Omental fat pad (tissue), 4 donors: ENCODE measurements at places on chromosomes 6 and 20. TPM values are rescaled to one million over a fixed set of nuclear protein-coding genes. Genes with fewer than 3 reads are reported as not detected.

DNA sequence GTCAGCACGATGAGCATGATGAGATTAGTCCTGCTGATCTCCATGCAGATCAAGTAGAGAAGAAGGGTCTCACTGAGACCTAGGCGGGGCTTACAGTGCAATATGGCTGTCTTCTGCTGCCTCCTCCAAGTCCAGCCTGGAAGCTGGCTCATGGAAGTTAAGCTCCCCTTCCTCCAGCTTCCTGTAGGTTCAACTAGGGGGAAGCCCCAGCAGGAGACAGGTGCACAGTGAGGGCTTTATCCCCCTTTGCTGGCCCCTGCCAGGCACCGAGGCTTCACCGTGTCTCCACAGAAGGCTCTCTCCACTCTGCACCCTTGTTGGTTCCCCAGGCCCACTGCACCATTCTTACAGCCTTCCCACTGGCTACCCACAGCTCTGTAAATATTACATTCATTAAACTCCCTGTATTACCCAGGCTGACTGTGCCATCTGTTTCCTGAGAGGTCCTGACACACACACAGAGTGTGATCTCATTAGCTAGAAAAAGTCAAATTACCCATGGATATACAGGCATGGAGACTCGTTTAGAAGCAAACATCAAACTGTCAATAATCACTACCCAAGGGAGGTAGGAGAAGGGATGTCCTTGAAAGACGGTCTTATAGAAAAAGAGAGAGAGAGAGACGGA lies 90.4 kb downstream of the SLC2A10 start:
- no peak for DNase-seq

DNA sequence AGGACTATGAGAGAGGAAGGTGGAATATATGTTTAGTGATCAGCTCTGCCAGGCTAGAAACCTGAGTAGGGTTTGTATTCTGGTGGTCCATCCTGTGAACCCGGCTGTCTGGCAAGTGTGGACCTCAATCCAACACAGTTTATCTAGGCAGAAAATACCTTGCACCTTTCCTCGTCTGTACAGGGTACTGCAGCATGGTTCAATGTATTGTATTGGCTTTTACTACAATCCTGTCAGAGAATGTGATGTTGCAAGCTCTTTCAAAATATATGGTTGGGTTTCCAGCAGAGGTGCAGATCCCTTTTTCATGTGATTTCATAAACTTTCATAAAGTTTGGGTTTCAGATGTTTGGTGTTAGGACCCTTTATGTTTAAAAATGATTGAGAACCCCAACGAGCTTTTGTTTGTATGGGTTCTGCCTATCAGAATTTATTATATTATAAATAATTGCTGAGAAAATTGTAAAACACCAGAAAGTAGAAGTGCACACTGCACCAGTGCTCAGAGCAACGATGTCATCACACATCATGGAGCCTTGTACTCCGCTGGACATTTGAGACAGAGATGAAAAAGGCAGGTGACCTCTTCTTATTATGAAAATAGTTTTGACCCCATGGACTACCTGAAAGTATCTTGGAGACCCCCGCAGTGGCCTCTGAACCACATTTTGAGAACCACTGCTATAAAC lies 106.6 kb downstream of the RTN4IP1 start:
- no peak for DNase-seq

- DNase-seq = no peak
Measured at GRCh38 chr20:3932681-3933080, 43.5 kb downstream of the PANK2 start.

- no peak for DNase-seq
Measured at GRCh38 chr6:21213492-21213891, 380.1 kb upstream of the SOX4 start.

DNA sequence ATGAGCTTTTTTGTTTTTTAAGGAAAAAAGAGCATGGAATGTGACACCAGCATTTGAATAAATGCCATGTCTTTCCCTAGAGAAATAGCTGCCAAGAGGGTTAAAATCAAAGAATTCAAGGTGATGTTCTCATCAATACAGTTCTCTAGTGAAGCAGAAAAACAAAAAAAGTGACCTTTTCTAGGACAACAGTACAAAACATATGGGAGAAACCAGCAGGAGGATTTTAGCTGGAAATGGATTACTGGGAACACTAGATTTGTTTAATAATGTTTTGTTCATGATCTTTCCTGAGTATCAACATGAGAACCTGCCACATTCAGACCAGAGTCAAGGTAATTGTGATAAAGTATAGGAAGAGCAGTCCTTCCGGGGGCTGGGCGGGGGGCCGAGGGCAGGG lies 372.2 kb downstream of the LMBRD1 start:
- no peak for DNase-seq

- DNase-seq = no peak
Measured at GRCh38 chr6:169972736-169973135, 221.3 kb downstream of the ERMARD start.

DNA sequence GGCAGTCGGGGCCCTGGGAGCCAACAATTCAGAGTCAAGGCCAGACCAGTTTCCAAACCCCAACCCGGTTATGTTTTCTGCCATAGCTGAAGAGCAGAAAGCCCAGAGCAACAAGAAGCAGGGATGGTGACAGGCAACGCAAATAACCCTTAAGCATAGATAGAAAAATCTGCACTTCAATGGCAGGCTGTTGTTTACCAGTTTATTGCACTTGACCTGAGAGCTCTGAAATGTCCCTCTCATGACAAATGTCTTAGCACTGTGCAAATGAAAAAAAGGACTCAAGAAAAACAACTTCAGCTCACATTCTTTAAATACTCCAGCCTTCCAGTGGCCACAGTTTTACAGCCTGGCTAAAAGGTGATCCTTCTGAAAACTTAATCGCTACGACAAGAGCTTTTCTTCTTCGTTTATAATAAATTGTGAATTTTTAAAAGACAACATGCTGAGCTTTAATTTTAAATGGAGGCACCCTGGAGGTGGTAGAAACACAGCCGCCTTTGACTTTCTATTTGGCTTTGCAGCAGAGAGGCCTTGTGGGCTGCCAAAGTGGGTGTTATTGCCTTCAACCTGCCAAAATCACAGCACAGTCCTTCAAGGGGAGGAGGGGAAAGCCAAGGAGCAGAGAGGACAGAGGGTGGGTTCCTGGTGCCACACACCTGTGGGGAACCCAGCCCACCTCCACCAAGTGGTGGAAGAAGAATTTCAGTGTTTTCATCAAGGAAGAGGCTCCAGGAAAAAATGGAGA lies 289.5 kb upstream of the CDYL start:
- DNase-seq = no peak

DNA sequence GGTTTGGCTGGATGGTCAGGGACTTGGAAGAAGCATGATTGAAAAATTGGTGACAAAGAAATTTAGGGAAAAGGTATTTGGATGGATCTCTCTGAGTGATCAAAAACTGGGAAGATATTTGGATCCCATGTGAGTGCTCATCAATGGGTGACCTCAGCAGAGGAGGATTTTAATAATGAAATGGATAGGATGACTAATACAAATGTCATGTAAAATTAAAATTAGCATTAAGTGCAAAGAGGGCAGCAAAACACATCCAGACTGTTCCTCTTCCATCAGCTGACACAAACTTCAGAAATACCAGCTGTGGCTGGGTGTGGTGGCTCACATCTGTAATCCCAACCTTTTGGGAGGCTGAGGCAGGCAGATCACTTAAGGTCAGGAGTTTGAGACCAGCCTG lies 151.7 kb downstream of the THBS2 start:
- DNase-seq = no peak

- DNase-seq = no peak
Measured at GRCh38 chr20:12133553-12133952, 215.9 kb downstream of the BTBD3 start.

DNA sequence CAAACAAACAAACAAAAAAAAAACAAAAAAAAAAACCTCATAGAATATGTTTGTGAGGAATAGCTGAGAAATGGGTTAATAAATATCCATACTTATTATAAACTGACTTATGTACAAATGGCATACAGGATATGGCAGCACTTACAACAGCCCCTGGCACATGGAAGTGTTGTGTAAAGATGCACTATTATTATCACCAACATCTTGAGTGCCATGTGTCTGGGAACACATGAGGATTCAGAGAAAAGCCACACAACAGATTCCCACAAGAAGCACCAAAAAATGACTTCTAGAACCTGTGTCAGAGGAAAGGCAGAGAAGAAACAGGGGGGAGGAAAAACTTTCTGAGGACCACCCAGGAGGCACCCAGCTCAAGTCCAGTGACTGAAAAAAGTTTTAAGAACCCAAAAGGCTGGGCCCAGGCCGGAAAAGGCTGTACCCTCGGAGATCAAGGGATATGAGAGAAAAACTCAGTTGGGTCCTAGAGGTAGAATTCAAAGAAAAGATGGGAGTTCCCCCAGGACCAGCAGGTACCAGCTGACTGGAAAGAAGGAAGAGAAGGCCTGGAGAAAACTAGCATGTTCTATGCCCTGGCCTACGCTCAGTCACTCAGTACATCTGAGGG lies 9.4 kb upstream of the TAF8 start:
- DNase-seq = no peak

DNA sequence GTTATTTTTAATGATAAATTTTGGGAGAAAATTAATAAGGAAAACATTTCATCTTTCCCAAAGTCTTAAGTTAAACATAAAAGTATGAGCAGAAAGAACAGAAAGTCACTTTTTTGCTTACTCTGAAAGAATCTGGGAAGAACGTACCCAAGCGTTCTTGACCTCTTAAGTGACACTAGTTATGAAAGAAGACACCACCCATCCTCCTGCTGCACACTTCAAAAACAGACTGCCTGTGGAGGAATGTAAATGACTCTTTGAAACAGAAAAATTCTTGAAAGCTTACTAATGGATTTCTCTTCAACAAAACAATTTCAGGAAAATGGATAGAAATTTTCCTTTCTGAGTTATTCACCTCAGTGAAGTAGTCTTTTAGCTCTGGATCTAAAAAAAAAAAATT lies 227.7 kb downstream of the MEI4 start:
- no peak for DNase-seq

DNA sequence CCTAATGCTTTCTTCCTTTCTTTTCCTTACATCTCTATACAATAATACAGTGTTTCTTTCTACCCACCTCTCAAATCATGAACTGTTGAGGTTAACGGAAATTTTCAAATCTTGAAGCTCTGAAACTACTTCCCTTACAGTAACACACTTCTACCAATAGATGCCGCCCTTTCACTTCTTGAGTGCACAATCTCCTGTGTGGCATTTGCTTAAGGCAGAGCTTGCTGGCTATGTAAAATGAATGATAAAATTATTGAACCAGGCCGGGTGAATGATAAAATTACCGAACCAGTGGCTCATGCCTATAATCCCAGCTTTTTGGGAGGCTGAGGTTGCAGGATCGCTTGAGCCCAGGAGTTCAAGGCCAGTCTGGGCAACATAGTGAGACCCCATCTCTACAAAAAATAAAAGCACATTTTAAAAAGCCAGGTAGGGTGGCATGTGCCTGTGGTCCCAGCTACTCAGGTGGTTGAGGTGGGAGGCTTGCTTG lies 56.8 kb downstream of the KCNS1 start:
- no peak for DNase-seq

Gene SSTR4
- total RNA-seq = not detected

Gene RALY
- total RNA-seq = 66.4 TPM

Gene FAM217A
- total RNA-seq = not detected

Gene OLIG3
- not detected for total RNA-seq

Gene DTD1
- total RNA-seq = 25.2 TPM

Gene CALHM4
- not detected for total RNA-seq

Gene VGLL2
- not detected for total RNA-seq

Gene EYA2
- 18.0 TPM for total RNA-seq

Gene PTCHD4
- total RNA-seq = 0.56 TPM
